ENCODE measurements at places on chromosomes 16 and 17.
A peak's percentile ranks its signal among the peaks of the same experiment; 100 is the strongest.

GRCh38 chr17:55166506-55166905 lies 98.3 kb upstream of the HLF start:
- DNase-seq: no peak

DNA sequence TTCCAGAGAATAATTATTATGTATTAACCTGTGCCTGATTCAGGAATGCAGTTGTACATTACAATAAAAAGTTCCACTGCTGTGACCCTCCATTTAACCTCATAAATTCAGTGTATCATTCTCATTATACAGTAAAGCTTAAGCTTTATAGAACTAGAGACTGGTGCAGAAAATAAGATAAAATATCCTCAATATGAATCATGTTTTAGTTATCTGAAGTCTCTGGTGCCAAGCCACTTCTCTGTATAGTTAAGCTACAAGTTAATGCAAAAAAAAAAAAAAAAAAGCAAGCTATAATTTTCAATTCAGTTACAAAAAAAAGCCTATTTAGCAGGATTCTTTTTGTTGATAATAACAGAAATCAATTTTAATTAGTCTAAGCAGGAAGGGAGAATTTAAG lies 22.4 kb upstream of the SMIM36 start:
- DNase-seq: no peak

GRCh38 chr17:34015253-34015652 lies 239.8 kb upstream of the CCL2 start:
- no peak for DNase-seq

DNA sequence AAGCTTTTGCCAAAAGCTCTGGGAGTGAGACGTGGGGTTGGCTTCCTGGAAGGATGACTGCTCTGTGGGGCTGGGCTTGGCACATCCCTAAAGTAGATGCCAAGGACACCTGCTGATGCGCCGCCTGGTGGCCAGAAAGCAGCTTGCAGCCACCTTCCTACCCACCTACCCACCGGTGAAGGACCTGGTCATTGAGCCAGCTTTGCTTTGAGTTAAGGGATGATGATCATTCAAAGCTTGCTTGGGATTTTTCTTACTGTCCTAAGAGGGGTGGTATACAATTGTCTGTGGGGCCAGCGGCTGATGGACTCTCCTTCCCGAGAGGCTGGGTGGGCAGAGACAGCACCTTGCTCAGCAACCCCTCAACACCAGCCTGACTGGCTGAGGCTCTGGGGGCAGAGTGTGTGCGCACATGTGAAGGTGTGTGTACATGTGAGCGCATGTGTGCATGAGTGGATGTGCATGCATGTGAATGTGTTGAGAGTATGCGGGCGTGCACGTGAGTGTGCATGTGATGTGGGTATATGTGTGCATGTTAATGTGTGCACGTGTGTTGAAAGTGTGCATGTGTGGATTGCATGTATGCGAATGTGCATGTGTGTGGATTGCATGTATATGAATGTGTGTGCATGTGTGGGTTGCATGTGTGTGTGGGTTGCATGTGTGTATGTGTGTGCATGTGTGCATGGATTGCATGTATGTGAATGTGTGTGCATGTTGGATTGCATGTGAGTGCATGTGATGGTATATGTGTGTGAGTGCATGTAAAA lies 18.6 kb downstream of the C1QTNF1 start:
- peak; percentile 72 for DNase-seq

DNA sequence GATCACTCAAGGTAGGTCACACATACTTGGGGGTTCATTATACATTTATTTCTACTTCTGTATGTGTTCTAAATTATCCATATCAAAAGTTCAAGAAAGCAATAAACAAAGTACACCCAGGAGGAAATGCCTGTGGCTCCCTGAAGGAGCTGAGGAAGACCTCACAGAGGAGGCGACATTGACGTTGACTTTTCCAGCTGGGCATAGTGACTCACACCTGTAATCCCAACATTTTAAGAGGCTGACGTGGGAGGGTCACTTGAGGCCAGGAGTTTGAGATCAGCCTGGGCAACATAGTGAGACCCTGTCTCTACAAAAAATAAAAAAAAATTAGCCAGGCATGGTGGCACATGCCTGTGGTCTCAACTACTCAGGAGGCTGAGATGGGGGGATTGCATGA lies 16.3 kb downstream of the ITGAD start:
- no peak for DNase-seq

DNA sequence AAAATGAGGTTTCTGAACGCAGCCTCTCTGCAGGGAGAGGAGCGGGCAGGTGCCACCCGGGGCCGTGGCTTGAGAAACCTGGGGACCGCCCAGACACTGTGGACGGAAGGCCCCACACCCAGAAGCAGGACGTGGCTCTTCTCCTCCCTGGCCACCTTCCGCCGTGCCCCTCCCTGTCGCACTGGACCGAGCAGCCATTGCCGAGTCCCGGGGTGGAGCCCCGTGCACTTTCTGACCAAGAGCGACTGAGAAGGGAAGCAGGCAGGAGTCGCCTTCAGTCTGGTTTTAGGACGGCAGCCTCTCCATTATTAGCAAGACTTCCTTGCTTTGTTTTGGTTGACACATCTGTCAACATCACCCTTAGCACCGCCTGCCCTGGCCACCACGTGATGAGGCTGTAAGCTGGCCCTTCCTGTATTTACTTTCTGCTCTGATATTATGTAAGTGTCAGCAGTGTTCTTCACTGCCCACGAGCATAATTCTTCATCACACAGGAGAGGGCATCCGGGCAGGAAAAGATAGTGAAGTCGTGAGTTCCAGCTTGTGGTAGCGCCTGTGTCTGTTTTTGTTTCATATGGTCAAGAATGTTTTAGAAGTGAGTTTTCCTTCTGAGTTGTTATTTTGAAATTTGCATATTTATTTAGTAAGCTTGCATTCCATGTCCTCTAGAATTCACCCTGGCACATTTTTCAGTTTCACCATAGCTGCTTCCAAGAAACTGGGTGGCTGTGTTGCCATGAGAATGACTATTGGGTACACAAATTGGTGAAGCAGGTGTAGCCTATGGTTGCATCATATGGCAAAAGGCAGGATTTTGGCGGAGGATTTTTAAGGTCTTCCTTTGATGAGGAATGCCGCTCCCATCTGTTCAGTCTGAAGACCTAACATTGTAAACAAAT lies 1.0 kb downstream of the HERPUD1 start:
- peak; percentile 82 for DNase-seq

DNA sequence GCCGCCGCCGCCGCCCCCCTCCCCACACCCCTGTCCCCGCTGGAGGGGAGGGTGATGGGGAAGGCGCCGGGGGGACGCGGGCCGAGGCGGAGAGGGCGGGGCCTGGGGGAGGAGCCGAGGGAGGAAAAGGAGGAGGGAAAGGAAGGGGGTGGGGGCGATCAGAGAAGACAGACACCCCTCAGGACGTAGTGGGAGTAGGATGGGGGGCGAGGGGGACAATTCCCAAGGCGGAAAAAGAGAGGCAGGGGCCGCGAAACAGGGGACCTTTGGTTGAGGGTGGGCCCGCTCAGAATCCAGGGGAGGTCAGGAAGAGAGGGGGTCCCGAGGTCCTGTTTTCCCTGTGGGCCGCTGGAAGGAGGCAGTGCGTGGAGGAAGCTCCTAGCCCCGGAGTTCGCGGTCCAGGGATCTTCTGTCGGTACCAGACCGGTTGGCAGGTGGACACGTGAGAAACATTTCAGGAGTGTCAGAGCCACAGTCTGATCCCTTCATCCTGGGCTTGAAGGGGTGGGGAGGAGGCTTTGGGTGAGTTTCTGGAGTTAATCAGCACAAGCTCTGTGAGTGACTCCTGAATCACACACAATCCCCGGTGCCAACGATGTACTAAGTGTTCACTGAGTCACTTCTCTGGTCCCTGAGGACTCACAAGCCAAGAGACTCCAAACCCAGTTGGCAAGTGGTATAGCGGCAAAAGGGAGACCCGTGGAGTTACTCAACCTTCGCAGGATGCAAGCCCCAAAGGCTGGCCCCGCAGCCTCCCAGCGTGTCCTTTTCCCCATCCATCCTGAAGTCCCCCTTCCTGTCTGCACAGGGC lies at the start of gene XYLT1:
Gene XYLT1 (minus strand): TSS at position 53 of the 811 bp plus-strand sequence. CDS start 164 bp downstream, outside the sequence.
- DNase-seq: peak; percentile 69

DNA sequence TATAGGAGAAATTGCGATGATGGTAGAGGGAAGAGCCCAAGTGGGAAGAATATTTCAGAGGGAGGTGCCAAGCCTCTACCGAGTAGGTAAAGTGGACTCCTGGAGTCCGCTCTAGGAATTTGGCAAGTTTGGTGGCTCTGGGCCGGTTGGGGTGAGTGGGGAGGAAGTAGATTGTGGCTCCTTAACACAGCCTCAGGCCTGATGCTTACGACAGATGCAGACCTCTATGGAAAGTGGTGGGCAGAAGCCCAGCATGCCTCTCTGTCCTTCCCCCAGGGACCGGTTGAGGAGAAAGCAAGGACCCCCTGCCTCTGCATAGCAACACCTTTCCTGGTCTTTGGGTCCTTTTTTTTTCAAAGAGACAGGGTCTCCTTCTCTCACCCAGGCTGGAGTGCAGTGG lies 55.9 kb upstream of the SIAH1 start:
- DNase-seq: no peak

DNA sequence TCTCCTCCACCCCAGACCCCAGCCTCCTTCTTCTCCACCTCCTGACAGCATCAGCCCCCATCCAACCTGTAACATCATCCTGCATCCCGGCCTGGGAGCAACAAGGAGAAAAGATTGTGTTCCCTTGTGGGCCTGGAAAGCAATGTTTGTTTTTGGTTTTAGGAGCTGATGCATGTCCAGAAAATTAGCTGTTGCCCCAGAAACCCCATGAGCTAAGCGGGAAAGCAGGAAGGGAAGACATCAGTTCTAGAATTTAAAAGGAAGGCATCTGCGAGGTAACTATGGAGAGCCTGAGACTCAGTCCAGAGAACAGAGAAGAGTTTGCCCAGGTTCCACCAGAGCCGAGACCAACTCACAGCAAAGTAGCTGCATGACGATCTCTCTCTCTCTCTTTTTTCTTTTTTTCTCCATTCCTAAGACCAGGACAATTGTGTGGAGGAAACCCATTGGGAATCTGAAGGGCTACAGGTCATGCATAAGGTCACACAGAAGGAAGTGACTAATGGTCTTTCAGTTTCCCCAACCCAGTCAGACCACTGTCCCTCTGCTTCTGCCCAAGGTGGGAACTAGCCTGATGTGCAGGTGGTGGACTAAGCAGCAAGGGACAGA lies 124.4 kb downstream of the SLC39A11 start:
- DNase-seq: no peak

GRCh38 chr17:69448431-69449102 lies 34.1 kb downstream of the MAP2K6 start:
- DNase-seq: peak; percentile 76

DNA sequence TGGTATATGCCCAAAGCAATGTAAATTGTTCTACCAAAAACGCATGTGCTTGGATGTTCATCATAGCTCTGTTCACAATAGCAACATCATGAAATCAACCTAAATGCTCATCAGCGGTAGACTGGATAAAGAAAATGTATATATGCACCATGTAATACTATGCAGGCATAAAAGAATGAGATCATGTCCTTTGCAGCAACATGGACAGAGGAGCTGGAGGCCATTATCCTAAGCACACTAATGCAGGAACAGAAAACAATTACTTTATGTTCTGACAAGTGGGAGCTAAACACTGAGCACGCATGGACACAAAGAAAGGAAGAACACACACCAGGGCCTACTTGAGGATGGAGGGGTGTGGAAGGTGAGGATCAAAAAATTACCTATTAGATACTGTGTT lies 33.7 kb downstream of the TANC2 start:
- no peak for DNase-seq

GRCh38 chr17:67223924-67224323 lies 21.1 kb downstream of the HELZ start:
- no peak for DNase-seq
